Ovary (tissue), 10 donors: ENCODE measurements at places on chromosomes 6 and 20. TPM values are rescaled to one million over a fixed set of nuclear protein-coding genes. Genes with fewer than 3 reads are reported as not detected.

The RAET1E gene
- total RNA-seq, result not detected

The FAM110A gene
- 3.9 TPM for total RNA-seq

The SERPINB1 gene
- total RNA-seq, result 25.4 TPM

DNA sequence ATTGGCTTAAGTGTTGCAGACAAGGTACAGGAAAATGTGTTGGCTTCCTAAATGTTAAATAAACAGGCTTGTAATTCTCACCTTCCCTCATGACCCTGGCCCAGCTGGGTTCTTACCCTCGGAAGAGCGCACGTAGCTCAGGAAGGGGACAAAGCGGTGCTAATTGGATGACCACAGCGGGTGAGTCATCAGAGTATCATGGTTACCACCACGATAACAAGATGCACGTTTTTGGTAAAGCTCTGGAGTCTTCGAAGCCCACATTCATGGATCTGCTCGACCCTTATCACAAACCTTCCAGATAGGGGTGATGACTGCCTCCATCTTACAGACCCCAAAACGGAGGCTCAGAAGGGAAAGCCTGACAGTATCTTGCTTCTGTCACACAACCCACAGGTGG is 32.8 kb downstream of the APCDD1L start:
- no peak for DNase-seq

DNA sequence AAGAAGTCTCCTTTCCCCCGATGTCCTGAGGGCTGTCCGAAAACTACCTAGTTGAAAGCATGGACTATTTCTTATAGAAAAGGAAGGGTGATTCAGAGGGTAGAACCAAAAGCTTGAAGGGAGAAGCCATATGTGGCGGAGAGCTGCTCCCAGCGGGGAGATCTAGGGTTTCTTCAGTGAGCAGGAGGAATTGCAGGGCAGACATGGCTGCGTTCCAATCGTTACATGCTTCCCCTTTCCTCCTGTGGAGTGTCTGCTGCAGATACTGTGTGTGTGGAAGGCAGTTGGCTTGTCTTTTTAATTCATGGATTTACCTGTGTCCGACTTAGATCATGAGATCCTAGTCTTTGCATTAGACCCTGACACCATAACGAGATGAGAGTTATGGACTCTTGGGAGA is 799.5 kb downstream of the QKI start:
- DNase-seq, result no peak

DNA sequence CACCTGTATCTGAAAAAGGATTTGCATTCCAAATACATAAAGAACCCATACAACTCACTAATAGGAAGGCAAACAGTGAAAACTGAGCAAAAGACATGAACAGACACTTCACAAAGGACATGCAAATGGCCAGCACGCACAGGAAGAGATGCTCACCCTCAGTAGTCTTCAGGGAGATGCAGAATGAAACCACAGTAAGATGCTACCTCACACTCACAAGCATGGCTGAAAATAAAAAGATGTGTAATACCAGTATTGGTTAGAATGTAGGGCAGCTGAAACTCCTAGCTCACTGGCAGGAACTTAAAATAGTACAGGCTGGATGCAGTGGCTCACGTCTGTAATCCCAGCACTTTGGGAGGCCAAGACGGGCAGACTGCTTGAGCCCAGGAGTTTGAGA is 64.6 kb downstream of the SNX5 start:
- no peak for DNase-seq

DNA sequence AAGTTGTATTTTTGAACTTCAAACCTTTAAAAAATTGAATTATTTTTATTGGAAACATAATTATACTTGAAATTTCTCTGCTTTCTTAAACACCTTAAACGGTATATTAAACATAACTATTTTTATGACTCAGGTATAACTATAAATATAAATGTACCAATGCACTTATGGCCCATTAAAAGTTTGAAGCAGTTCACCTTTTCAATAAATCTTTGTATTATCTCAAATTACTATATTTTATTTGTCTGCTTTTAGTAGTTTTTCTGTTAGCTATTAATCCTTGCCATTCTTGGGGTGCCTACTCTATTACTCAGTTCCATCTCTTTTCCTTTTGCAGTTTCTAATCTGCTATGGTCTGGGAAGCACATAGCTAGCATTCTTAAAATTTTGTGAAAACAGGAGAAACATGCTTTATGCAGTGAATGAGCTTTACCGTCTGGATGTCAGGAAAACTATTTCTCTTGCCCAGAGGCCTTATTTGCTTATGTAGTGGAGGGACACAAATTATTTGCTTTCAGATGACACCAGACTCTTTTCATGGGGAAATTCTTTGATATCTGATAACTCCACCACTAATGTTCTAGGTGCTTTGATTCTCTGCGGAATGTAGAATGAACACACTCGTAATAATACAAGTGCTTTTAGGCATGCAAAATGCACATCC is 378.9 kb upstream of the CITED2 start:
- DNase-seq, result no peak
